ENCODE measurements at places on chromosomes 13 and 19.

DNA sequence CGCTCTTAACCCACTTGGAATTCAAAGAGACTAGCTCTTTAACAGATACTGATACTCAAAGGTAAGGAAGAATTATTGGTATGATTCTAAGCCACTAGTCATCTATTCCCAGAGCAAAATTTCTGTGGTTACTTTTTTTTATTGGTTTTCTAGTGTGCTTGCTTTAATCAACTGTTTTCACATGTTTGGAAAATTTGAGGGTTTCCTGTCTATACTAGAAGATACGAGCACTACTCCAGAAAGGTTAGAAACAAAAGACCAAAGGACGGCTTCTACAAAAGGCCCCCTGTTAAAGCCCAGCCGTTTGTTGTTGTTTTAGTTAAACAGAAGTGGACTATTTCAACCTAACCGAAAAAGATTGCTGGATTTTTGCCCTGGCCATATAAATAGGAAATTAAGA is 18.5 kb upstream of the LPAR6 start:
- DNase-seq, result no peak

- no peak for DNase-seq
These were observed at the start of gene ZNF93 for GRCh38 chr19:19900729-19901444. Gene ZNF93, plus strand, starts transcription at chr19:19900946. Its CDS starts 143 bp downstream, at chr19:19901089.

DNA sequence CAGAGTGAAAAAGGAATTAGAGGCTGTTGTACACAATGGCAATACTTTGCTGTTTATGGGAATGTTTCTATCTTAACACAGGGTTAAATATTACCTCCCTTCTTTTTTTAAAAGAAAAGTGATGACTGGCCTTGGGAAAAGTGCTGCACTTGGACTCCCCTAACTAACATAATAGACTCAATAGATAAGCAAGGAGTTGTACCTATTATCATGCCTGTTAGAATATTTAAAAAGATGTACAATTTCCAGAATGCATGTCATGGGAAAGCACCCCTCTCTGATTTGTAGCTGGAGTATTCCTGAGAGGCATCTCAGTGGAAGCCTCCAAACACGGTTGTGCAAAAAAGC is 79.3 kb upstream of the GPC6 start:
- no peak for DNase-seq

GRCh38 chr13:50123002-50123401 is 107.8 kb downstream of the KCNRG start:
- no peak for DNase-seq

- DNase-seq, result no peak
These were observed 1494.9 kb upstream of the MIR17HG start for GRCh38 chr13:89852570-89852969.

DNA sequence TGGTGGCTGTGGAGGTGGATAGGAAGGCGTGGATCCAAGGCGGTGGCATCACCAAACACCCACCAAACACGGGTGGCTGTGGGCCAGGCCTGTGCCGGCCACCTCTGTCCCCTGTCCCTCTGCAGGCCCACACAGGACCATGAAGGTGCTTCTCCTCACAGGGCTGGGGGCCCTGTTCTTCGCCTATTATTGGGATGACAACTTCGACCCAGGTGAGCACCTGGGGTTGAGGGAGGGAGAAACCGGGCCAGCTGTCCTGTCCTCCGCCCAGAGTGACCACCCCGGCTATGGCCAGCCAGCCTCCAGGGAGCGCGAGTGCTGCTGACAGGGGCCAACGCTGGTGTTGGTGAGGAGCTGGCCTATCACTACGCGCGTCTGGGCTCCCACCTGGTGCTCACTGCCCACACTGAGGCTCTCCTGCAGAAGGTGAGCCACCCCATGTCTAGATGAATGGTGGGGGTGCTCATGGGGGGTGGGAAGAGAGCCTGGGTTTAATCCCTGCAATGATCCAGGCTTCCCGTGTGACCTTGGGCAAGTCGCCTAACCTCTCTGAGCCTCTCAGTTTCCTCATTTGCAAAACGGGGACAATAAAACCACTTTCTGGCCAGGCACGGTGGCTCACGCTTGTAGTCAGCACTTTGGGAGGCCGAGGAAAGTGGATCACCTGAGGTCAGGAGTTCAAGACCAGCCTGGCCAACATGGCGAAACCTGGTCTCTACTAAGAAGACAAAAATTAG is 4.0 kb downstream of the HSD11B1L start:
- no peak for DNase-seq

GRCh38 chr19:51047031-51047335 is 12.2 kb upstream of the KLK12 start:
- no peak for DNase-seq

GRCh38 chr13:66036024-66036614 is 1194.0 kb downstream of the PCDH9 start:
- no peak for DNase-seq

GRCh38 chr19:3544742-3545668 is 6.0 kb downstream of the TEKTIP1 start:
- peak; percentile 50 for DNase-seq

DNA sequence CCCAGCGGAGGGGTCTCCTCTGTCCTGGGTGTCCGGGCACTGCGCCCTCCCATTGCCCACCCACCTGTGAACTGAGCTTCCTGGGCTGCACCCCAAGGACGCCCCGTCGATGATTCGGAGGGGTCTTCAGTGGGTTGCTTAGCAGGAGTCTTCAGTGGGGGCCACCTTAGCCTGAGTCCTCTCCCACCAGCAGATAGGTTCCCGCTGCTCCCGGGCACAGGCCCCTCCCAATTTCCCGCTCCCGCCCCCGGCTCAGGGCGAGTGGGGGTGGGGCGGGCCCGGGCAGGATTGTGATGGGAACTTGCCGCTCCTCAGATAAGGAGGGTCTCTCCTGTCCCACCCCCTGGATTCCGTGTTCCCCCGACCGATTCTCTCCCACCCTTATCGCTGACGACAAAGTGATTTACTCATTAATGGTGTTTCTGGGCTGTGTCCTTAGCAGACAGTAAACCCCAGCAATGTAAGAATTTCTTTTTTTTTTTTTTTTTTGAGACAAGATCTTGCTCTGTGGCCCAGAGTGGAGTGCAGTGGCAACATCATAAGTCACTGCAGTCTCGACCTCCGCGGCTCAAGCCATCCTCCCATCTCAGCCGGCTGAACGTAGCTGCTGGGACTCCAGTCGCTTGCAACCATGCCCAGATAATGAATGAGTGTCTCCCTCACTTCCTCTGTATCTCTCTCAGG is 655 bp upstream of the S1PR5 start:
- DNase-seq, result peak; percentile 72

DNA sequence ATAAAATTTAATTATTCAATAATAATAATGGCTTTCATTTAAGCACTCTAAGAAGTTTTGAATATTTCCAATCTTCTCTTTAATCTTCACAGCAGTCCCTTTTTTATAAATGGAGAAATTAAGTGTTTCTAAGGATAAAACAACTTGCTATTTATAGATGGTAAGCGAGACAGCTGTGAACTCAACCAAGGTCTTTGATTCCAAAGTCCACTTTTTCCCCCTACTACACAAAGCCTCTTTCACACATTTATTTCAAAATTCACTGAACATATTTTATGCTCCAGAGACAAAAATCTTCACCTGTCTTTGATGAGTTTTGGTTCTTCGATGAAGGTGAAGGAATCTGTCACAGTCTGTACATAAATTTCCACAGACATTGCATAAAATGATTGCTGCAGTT is 34.4 kb upstream of the FBXL3 start:
- no peak for DNase-seq

DNA sequence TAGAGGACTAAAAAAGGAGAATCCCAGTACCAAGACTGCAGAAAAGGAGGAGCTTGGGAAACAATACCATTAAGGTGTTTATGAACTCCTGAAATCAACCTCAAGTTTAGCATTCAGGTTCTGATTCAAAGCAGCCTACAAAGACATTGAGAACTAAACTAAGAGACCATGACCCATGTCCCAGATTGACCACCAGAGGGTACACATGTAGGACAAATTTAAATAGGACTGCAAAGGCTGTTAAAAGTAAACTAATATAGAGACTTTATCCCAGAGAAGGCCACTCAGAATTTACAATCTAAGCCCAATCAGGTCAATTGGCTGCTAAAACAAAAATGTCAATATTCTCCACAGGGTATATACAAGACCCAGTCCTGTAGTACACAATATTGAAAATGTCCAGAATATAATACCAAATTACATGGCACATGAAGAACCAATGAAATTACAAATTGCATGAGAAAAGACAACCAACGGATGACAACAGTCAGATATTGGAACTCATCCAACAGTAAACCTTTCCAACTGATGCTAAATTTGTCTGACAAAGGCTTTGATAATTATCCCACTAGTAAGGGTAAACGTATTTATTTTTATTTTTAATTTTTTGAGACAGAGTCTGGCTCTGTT is 682.4 kb downstream of the UQCRFS1 start:
- no peak for DNase-seq

GRCh38 chr13:40456979-40457553 is 209.4 kb downstream of the FOXO1 start:
- DNase-seq, result no peak

DNA sequence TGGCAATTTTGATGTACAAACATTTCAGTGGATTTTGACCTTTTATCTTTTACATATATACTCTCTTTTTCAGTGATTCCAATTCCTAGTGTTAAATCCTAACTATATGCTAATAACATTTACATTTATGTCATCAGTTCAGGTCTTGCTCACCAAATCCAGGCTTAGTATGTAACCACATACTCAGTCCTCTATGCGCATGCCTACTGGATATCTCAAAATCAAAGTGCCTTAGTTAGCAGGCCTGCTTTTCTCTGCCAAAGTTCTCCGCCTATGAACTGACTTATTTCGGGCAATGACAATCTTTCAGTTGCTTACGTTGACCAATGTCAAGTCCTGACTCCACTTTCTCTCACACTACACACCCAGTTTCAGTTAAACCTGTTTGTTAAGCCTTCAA is 478.5 kb upstream of the SLITRK1 start:
- DNase-seq, result no peak

GRCh38 chr13:110115591-110115990 is 191.4 kb downstream of the COL4A1 start:
- DNase-seq, result no peak

DNA sequence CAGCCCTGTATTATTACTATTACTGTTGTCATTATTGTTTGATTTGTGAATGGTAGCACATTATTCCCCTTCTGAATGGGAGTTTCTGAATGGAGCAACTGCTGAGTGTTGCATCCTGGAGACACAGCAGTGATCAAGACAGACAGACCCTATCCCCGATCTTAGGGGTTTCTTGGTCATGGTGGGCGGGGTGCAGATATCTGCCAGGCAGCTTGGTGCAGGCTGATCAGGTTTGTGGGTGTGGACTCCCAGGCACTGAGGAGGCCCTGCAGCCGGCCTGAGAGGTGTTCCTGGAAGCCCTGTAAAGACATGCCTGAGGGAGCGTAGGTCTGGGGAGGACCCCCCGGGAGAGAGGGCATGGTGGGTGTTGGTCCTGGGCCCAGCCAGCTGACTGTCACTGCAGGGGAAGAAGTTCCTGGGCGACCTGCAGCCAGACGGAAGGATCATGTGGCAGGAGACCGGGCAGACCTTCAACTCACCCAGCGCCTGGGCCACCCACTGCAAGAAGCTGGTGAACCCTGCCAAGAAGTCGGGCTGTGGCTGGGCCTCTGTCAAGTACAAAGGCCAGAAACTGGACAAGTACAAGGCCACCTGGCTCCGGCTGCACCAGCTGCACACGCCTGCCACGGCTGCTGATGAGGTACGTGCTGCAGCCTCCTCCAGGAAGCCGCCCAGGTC is 2.1 kb downstream of the MPND start:
- DNase-seq, result no peak

DNA sequence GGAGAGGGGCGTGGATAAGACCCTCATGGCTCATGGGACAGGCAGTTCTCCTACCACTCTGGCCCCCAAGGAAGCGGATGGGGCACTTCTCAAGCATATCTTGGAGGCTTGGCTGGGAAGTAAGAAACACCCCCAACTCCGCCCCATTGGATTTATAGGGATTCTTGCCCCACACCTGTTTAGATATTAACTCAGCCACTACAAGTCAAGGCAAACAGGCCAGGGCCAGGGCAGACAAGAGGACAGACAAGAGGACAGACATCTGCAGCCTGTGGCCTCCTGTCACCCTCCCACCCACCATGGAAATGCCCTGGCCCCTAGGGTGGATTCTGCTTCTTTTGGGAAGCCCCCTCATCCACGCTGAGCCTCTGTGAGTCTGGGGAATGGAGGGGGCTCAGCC is 24.1 kb downstream of the RDH8 start:
- DNase-seq, result no peak

GRCh38 chr13:24228852-24229458 is 68.4 kb downstream of the SPATA13 start:
- DNase-seq, result peak; percentile 48

DNA sequence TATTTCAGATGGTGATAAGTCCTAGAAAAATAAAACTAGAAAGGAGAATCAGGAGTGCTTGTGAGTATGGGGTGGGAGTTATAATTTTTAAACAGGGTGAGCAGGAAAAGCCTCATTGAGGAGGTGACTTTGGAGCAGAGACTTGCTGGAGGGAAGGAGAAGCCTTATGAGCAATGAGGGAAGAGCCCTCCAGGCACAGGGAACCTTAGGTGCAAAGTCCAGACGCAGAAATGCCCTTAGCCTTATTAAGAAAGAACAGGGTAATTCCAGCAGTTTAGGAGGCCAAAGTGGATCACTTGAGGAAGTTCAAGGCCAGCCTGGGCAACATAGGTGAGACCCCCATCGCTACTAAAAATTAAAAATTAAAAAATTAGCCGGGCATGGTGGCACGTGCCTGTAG is 21.0 kb upstream of the FXYD3 start:
- no peak for DNase-seq

- no peak for DNase-seq
These were observed 6.5 kb upstream of the RLN3 start for GRCh38 chr19:14021474-14021873.

GRCh38 chr19:18280247-18281081 is 958 bp downstream of the JUND start:
- peak; percentile 16 for DNase-seq

- no peak for DNase-seq
These were observed 46.9 kb upstream of the UBE2L5 start for GRCh38 chr13:30375265-30375835.

DNA sequence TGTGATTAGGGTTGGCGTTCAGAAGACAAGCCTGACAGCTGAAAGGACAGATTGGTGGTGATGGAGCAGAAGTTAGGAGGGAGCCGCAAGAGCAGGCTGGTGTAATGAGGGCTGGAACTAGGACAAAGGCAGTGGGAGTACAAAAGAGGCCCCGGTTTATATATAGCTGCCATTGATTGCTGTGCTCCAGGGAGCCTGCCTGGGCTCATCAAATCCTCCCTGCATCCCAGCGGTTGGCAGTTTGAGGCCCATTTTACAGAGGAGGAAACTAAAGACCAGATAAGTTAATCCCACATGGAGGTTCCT is 123.7 kb downstream of the CACNA1A start:
- DNase-seq, result no peak

- no peak for DNase-seq
These were observed 36.3 kb upstream of the FLT1 start for GRCh38 chr13:28531077-28531844.

Data from SW 1271 (cell line).